Fibroblast of the aortic adventitia (primary cell): ENCODE measurements at places on chromosomes 3 and 15. TPM values are rescaled to one million over a fixed set of nuclear protein-coding genes. Genes with fewer than 3 reads are reported as not detected.

The SLC28A1 gene
- total RNA-seq: not detected in 2 replicates

The NME9 gene
- 0.18 TPM in 1 of 2 replicates, not detected in the other for total RNA-seq

The AMT gene
- total RNA-seq: 0.63 and 3.3 TPM in 2 replicates

The C2CD4B gene
- not detected in 2 replicates for total RNA-seq

The TMEM40 gene
- total RNA-seq: not detected in 2 replicates

The GALNT15 gene
- 10.9 and 22.0 TPM in 2 replicates for total RNA-seq

The UACA gene
- total RNA-seq: 106 and 149 TPM in 2 replicates

DNA sequence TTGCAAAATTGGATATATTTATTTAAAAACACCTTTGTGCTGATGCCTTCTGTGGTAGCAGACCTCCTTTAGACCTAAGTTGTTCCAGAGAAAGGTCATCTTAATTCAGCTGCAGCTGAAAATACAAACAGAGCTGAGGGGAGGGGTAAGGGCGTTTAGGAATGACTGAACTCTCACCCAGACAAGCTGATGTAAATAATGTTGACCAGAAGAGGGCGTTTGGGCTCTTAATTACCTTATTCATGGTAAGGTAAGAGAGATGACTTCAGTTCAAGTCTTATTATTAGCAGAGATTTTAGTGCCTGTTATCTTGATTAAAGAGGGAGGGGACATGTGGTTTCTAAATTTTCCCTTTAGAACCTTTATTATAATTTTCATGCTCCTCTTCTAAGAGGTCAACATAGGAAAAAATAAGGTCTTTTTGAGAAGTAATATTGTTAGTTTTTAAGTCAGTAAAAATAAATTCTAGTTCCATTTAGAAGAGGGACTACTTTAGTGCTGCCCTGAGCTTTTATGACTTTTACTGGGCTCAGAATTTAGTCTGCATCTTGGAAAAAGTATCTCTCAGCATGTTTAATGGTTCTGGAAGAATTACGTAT is 46.3 kb downstream of the GPR171 start:
- peak; percentile 66 for DNase-seq

- DNase-seq: no peak
Observed at GRCh38 chr3:25648925-25649830, 15.5 kb downstream of the TOP2B start.

DNA sequence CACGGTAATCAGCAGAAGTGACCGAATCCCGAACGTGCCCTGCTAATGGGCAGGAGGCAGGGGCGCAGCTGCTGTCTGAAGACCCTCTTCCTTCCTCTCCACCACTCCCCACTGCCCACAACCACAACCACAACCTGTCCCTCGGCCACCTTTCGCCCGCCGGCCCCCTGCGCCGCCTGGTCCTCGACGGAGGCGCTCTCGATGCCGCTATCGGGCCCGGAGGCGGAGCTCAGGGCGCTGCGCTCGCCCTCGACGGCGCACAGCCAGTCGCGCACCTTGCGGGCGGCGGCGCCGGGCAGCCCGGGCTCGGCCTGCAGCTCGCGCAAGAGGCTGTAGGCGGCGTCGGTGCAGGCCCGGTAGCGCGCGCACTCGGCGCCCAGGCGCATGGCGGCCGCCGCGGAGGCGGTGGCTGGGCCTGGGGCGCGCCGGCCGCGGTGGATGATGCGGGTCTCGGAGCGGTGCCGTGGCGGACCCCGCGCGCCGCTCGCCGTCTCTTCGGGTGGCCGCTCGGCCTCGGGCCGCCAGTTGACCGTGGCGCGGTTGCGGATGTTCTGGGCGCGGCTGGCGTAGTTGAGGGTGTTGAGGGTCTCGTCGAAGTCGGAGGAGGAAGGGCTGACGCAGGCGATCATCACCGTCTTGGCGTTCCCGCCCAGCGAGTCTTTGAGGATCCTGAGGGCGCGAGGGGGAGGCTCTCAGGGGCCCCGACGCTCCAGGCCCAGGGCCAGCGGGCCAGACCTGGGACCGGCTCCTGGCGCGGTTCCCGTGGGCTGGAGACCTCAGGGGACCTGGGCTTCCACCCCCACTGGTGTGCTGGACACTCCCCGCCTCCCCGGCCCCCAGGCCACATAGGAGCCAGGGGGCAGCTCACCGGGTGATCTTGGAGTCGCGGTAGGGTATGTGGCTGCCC is 6.9 kb downstream of the KIF7 start:
- no peak for DNase-seq

GRCh38 chr15:67731112-67731721 is 94.1 kb upstream of the SKOR1 start:
- no peak for DNase-seq

DNA sequence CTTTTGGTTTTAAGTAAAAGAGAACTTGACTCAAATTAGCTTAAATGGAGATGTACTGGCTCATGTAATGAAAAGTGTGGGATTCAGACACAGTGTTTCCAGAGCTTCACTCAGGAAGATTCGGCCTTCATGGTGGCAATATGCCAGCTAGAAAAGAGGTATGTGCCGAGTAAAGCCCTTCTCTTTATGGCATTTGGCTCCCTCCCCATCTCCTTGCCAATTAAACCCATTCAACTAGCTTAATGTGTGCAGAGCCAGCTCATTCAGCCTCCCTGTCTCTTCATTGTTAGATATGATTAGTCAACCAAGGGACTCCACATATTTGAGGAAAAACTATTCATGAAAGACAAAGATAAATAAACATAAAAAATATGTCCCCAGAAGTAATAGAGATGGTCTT is 15.0 kb upstream of the TRANK1 start:
- peak; percentile 17 for DNase-seq

GRCh38 chr15:35197754-35198153 is 112.7 kb upstream of the NANOGP8 start:
- no peak for DNase-seq

DNA sequence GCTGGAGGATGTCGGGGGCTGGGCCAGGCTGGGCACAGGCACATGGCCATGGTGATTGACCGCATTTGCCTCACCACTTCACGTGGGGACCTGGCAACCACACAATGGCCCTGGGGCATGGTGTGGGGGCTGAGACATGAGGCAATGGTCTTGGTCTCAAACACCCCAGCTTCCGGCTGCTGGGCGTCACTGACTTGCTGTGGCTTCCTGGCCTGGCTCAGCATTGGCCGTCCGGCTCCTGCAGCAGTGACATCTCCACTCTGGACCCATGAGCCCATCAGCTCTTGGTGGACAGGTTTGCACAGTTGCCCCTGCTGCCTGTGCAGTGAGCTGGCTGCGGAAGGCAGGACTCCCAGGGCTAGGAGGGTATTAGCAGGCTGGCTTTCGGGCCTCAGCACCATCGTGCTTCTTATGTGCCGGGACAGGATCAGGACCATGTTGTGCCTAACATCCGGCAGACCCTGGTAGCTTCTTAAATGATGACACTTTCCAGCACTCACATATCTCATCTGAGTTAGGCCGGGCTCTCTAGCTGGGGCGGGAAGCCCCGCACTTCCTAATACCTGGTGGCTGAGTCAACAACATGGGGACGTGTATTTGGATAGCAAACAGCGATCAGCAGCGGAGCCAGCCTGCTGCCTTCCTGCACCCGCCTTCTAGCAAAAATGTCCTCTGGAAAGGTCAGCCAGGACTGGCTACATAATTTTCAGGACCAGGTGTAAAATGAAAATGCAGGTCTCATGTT is 34.1 kb downstream of the ZNF710 start:
- peak; percentile 9 for DNase-seq

GRCh38 chr15:63042877-63043334 is 359 bp downstream of the TPM1 start:
- DNase-seq: peak; percentile 42

- DNase-seq: peak; percentile 65
Observed at GRCh38 chr15:64478863-64479262, 18.5 kb downstream of the ZNF609 start.

DNA sequence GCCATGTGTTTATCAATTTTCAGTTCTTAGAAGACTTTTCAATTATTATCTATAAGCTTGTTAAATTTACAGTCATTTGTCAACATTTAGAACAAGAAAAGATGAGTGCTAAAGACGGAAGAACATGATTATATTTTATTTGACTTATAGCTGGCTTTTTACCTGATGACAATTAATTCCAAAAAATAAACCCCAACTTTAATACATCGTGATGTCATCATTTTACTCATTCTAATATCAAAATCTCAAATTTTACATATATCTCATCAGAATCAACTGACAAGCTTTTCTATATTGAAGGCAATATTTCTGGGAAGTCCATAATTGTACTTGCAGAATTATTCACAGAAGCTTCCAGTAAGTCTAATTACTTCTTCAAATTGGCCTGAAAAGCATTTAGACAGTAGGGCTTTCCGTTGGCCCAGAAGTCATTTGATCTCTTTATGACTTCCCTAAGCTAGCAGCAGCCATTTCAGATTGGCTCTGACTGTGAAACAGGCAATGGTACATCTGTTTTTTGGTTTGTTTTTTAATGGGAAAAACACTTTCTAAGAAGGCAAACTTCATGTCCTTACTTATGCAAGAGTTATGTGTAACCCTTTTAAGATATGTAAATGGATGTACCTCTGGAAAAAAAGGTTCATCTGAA is 234.7 kb upstream of the PLSCR5 start:
- no peak for DNase-seq

- DNase-seq: no peak
Observed at GRCh38 chr3:77147836-77148578, 108.1 kb downstream of the ROBO2 start.

GRCh38 chr15:62719316-62719715 is 323.2 kb upstream of the TPM1 start:
- peak; percentile 23 for DNase-seq

GRCh38 chr3:38334142-38335055 is 12.2 kb upstream of the XYLB start:
- DNase-seq: peak; percentile 71

DNA sequence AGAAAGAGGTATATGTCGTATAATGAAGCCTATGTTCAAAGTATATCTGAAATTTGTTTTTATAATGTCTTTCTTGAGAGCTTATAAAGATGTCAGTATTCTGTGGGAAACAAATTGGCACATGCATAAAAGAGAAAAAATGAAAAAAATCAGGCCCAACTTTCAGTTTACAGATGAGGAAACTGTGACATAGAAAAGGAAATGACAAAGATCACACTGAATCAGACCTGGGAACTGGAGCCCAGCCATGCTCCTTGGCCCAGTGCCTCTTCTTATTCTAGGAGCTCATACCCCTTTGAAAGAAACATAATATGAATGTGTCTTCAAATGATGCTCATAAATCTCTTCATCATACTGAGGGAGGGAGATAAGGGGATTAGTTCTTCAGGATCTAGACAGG is 48.4 kb downstream of the TMEM44 start:
- peak; percentile 79 for DNase-seq

GRCh38 chr3:172376881-172377280 is 71.4 kb downstream of the GHSR start:
- DNase-seq: no peak

- DNase-seq: no peak
Observed at GRCh38 chr3:42996633-42997075, 17.5 kb downstream of the GASK1A start.

GRCh38 chr3:30443756-30444673 is 162.4 kb upstream of the TGFBR2 start:
- no peak for DNase-seq
